ENCODE measurements at places on chromosomes 7 and 10.

GRCh38 chr10:72323771-72324191 lies 30.9 kb downstream of the DNAJB12 start:
- no peak for DNase-seq

DNA sequence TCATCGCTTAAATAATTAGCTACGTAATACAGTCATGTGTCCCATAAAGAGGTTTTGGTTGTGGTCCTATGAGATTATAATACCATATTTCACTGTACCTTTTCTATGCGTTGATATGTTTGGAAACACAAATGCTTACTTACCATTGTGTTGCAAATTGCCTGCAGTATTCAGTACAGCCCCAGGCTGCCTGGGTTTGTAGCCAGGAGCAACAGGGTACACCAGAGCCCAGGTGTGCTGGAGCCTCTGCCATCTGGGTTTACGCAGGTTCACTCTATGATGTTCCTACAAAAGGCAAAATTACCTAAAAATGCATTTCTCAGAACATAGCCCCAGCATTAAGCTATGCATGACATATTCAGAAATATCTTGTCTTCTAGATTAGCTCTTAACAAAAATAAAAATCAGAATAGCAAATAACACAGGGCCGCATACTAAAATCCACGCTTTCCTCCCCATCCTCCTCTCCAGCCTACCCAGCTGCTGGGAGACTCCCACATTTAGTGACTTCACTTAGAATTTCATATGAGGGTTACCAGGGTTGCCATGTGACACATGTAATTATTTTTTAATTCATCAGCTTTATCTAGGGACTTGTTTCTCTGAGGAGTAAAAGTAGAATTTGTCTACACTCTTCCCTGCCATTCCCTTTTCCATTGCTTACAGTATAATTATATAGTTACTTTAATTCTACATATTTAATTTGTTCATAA lies 559.0 kb upstream of the ADARB2 start:
- no peak for DNase-seq

GRCh38 chr10:129498680-129499079 lies 31.6 kb downstream of the MGMT start:
- no peak for DNase-seq

GRCh38 chr7:47938574-47939165 lies 9.6 kb downstream of the PKD1L1 start:
- DNase-seq: no peak

DNA sequence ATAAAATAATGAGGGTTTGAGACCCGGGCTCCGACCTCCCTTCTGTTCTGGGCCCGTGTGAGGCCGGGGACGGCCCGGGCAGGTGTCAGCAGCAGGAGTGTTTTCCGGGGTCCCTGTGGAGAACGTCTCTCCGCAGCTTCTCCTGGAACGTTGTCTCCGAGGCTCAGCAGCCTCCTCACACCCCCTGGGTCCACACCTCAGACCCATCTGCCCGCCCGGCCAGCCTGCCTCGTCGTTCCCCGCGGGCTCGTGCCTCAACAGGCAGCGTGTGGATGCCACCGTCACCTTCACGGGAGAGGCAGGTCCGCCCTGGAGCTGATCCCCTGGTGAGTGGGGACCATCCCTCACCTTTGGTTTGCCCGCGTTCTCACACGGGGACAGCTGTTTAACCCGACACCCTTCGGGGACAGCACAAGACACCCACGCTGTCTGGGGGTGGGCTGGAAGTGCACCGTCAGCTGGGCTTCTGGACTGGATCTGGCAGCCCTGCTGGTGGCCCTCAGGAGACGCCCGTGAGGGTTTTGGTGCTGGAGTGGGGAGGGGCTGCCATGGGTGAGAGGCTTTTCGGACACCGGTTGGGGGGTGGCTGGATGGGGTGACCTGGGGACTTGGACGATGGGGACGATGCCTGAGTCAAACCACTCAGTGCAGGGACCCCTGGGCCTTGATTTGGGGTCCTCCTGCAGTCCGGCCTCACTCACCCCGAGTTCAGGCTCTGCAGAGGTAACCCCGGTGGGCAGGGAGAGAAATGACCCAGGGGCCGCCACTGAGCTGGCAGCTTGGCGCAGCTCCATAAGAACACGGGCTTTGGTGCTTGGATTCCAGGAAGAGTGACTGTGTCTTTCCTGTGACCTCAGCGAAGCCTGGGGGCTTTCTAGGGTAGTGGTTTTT lies 131.7 kb downstream of the DNAJB6 start:
- DNase-seq: no peak

Data from heart right ventricle (tissue), 16 donors.